ENCODE measurements at places on chromosomes 16 and 17. TPM values are rescaled to one million over a fixed set of nuclear protein-coding genes. Genes with fewer than 3 reads are reported as not detected.

- no peaks in the 10 kb centered on the region for H3K4me1 ChIP-seq
- no peak overlapping the region for H3K27ac ChIP-seq
- no peak for DNase-seq
- no peaks in the 10 kb centered on the region for H3K36me3 ChIP-seq
Observed at GRCh38 chr16:59964232-59964924, 1230.3 kb upstream of the GOT2 start.

GRCh38 chr17:17071531-17072360 is 29.5 kb downstream of the MPRIP start:
- H3K4me1 ChIP-seq = peaks cover 17% of the 10 kb centered on the region
- H3K27ac ChIP-seq = no peak overlapping the region
- no peaks in the 10 kb centered on the region for H3K27me3 ChIP-seq

BICDL2 gene
- polyA plus RNA-seq = 17.1 TPM

- no peak for DNase-seq
- H3K36me3 ChIP-seq = no peaks in the 10 kb centered on the region
- no peaks in the 10 kb centered on the region for H3K27me3 ChIP-seq
Observed at GRCh38 chr17:37829592-37830123, 84.8 kb upstream of the HNF1B start.

DNA sequence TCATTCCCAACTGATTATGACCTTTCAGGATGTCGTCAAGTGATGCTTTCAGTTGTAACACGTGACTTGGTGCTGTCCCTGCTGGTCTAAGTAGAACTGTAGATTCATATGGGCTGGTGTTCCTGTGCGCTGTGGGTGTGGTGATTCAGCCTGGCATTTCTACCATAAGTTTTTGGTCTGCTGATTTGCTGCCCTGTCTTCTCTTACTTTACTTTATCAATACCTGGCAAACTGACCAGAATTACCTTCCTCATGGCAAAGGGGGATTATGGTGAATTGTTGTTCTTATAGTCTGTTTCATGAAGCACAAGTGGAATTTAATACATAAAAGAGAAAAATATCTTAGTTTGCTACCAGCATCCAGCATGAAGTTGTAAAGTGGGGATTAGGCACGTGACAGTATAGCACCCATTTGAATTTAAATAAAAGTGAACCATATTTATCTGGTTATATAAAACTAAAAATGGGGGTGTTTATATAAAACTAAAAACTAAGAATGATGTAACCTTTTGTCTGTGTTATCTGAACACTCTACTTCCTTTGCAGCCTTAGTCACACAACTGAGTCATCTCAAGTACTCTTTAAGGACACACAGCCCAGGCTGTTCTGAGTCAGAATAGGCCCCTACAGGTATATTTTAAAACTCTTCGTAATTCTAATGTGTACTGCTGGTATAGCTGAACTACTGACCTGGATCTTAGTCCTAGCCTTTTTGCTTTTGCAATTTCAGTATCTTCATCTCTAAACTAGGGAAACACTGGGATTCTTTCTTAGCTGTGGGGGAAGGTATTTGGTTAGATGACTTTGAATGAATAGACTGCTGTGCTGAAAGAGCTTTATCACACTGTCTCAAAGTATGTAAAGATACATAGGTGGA is 28.3 kb downstream of the TTC19 start:
- no peak for DNase-seq
- peaks cover 63% of the 10 kb centered on the region for H3K36me3 ChIP-seq
- peaks cover 10% of the 10 kb centered on the region for H3K4me1 ChIP-seq
- peak overlapping the region; percentile 89 for H3K27ac ChIP-seq
- no peaks in the 10 kb centered on the region for H3K27me3 ChIP-seq

IGSF6 gene
- 54.3 TPM for polyA plus RNA-seq

MAF gene
- polyA plus RNA-seq = 7.0 TPM

DNA sequence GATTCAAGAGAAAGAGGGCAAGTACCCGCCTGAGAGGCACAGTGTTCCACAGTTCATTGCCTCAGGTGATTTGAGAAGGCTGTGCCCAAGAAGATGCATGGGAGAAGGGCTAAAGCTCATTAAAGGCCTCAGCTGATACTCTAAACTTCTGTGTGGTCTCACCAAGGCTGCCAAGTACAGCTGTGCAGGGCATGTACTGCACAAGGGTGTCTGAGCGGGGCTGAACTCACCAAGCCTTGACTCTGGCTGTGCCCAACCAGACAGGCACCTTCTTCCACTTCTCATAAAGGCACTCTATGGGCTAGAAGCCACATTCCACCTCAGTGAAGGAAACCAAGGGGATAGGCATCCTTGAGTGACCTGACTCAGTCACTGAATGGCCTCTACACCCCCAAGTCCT is 12.7 kb downstream of the LRRC75A start:
- H3K27ac ChIP-seq = no peak overlapping the region
- H3K4me1 ChIP-seq = peaks cover under 1% of the 10 kb centered on the region
- H3K27me3 ChIP-seq = no peaks in the 10 kb centered on the region
- no peak for DNase-seq
- H3K4me3 ChIP-seq = no peak overlapping the region
- H3K36me3 ChIP-seq = no peaks in the 10 kb centered on the region

DNA sequence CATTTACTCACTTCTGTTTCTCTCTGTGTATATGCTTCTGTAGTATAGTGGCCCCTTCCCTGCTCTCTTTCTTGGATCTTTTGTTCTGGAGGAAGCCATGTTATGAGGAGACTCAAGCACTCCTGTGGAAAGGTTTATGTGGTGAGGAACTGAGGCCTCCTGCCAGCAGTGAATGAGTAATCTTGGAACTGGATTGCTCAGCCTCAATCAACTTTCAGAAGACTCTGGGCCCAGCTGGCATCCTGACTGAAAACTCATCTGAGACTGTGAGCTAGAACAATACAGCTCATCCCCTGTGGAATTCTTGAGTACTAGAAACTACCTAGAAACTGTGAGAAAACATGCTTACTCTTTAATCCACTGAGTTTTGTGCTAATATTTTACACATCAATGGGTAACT is 133.1 kb upstream of the ZKSCAN2 start:
- no peaks in the 10 kb centered on the region for H3K27me3 ChIP-seq
- H3K27ac ChIP-seq = no peak overlapping the region
- no peaks in the 10 kb centered on the region for H3K36me3 ChIP-seq
- no peak for DNase-seq
- H3K4me1 ChIP-seq = no peaks in the 10 kb centered on the region

MYH2 gene
- 0.02 TPM for polyA plus RNA-seq

GRCh38 chr17:27868565-27868964 is 24.6 kb downstream of the LYRM9 start:
- H3K36me3 ChIP-seq = no peaks in the 10 kb centered on the region
- no peaks in the 10 kb centered on the region for H3K27me3 ChIP-seq
- H3K4me3 ChIP-seq = no peak overlapping the region
- no peak for DNase-seq
- H3K27ac ChIP-seq = no peak overlapping the region

Data from lung (tissue), 17 donors.